ENCODE measurements at places on chromosomes 1 and 21.

DNA sequence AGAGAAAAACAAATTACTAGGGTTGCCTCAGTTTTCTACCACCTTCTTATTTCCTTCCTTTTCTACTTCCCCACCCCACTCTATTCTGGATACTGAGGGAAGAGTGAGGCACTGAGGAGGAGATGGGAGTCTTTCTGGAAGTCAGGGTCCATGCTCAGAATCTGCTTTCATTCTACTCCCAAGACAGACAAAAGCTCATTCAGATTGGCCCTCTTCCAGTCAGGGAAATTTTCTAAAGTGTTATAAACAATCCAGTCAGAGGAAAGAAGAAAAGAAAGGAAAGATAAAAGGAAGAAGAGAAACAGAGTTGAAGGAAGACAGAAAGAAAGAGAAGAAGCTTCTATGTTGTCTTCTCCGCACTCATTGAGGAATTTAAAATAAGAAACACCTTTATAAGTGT is 228.6 kb downstream of the COP1 start:
- DNase-seq: no peak

DNA sequence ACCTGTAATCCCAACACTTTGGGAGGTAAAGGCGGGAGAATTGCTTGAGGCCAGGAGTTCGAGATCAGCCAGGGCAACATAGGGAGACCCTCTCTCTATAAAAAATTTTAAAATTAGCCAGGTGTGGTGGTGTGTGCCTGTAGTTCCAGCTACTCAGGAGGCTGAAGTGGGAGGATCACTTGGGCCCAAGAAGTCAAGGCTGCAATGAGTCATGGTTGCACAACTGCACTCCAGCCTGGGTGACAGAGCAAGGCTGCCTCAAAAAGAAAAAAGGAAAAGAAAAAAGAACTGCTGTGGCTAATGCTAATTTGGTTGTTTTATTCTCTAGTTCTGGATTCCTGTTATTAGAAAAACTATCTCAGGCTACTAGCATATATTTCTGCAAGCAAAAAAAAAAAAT is 29.8 kb downstream of the DBT start:
- DNase-seq: no peak

DNA sequence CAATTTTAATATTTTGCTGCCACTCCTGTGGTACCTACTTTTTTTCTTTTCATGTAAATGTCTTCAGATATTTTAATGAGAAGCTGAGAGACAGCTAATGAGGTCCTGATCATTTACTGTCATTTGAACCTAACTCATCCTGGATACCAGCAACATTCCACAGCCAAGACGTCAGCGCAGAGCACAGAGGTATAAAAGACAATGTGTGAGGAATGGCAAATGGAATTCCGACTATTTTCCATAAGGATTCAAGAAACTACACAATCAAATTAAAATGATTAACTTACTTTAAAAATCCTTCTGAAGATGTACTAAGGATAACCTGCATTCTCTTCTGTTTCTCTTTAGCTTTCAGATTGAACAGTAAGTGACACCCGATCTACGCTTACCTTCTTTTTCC is 38.8 kb downstream of the HEATR1 start:
- no peak for DNase-seq

DNA sequence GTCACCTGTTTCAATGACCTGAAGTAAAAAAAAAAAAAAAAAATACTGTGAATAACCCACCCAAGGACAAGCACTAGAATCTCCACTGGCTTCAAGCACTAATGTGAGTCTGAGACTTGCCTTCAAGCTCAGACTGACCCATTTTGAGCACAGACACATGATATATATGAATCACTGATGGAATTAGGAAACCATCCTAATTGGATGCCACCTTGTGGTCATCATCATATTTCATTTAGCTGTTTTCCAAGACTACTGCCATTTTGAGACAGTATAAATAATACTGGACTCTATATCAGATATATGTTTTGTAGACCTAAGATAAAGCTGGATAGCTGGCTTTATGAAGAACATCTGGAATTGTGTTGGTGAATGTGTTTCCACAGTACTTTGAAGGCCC is 1232.0 kb downstream of the KCNT2 start:
- no peak for DNase-seq

DNA sequence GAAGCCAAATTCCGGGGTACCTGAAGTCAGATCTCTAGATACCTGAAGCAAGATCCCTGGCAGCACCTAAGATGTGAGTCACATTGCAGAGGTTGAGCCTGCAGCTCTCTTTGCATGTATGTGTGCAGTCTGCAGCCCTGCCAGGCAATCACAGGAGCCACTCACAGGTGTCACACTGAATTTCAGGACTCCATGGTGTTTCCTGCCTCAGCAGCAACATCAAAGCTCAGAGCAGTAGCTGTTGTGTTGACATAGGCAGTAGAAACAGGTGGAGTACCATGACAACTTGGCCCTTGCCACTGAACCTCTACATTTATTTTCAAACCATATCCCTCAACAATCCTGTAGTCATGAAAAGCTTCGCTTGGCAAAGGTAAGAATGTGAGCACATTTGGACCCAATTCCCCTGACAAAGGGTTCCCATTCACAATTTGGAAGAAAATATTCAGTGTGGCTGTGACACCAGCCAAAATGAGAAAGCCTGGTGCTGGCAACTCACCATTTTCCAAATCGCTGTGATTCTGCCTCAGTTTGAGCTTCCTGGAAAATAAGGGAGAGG is 419.8 kb upstream of the NFIA start:
- DNase-seq: no peak

- DNase-seq: no peak
Measured at GRCh38 chr1:203590603-203591002, 36.0 kb upstream of the ATP2B4 start.

DNA sequence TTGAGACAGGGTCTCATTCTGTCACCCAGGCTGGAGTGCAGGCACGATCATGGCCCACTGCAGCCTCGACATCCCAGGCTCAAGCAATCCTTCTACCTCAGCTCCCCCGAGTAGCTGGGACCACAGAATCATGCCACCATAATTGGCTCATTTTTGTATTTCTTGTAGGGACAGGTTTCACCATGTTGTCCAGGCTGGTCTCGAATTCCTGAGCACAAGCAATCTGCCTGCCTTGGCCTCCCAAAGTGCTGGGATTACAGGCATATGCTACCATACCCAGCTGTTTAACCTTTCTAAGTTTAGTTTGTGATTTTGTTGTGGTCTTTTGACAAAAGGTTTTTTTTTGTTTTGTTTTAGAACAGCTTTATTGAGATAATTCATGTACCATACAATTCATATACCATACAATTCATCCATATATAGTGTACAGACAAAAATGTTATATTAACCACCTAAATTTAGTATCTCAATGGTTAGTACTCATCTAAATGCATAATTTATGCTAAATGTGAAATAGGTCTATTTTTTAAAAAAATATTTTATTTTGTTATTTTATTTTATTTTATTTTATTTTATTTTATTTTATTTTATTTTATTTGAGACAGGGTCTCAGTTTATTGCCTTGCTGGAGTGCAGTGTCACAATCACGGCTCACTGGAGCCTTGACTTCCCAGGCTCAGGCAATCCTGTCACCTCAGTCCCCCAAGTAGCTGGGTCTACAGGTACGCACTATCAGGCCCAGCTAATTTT is 8.9 kb downstream of the ZMPSTE24 start:
- DNase-seq: no peak

DNA sequence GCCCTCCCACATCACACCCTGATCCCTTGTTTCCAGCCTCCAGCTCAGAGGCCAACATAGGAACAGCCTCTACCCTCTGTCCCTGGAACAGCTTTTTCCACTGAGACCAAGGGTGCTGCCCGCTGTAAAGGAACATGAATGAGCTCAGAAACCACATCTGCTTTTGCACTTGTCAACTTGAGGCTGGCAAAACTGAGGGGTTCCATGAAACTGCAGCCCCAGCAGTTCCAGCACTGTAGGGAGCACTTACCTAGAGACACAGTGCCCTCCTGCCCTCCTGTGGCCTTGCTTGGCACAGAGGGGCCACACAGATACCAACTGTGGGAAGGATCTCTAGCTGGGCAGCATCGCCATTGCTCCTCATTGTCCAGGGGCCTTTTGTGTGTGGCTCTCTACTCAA is 51.7 kb downstream of the ITPKB start:
- DNase-seq: no peak

DNA sequence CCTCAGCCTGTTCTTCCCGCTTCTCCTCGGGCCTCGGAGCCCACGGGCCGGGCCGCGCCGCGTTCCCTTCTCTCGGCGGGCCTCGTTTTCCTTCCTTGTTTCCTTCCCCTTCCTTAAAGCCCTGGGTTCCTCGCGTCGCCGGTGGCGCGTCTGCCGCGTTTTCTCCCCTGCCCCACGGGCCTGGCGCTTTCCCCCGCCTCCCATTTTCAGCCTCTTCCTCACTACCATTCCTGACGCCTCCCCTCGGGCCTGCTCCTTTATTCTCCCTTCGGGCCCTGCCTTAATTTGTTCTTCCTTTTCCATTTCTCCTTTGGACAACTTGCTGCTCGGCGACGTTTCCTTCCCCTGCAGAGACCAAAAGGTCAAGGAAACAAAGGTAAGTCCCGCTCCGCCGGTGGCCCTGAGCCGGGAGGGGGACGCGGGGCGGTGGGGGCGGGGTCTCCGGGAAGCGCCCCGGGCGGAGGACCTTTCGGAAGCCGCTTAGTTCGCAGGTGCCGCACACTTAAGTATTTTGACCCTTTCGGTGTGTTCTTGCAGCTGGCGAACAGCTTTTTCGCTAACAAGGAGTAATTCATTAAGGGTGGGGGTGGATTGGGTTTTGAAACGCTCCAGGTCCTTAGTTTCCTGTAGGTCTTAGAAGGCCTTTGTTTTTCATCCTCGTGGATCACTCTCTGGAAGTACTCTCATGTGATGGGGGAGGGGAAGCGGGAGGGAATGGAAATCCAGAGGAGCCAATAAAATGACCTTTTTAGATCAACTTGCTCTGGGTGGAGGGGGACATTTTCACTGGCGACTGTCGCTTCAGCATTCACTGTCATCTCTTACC is 780 bp downstream of the YTHDF2 start:
- DNase-seq: no peak

DNA sequence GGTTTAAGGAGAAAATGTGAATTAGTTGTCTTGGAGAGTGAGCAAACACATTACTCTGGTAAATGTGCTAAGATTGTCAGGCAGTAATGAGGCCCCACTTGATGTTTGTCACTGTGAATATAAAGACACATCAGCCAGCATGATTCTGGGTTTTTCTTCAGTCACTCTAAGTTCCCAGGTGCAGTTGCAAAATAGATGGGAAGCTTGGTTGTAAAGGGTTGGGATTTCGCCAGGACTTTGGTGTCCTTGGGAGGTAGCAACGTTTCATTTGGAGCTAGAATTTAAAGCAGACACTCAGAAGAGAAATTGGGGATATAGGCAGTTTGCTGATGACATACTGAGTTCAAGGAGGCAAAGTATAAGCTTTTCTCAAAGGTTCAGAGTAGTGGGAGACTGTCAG is 154.3 kb downstream of the MAST2 start:
- DNase-seq: no peak

DNA sequence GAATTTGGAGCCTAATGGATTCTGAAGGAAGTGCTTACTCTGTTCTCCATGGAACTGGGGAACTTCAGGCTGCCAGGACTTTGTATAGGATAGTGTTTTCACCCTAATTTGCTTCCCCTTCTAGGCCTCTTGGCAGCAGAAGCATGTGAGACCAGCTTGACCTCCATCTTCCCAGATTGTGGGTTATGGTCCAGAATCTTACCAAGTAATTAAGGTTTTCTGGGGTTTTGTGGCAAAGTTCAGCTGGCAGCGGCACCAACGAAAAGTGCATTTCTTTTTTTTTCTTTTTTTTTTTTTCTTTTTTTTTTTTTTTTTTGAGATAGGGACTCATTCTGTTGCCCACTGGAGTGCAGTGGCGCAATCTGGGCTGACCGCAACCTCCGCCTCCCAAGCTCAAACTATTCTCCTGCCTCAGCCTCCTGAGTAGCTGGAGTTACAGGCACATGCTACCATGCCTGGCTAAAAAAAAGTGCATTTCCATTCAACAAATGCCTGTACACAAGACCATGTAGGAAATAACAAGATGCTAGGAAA is 3.4 kb upstream of the BMP8A start:
- DNase-seq: no peak

DNA sequence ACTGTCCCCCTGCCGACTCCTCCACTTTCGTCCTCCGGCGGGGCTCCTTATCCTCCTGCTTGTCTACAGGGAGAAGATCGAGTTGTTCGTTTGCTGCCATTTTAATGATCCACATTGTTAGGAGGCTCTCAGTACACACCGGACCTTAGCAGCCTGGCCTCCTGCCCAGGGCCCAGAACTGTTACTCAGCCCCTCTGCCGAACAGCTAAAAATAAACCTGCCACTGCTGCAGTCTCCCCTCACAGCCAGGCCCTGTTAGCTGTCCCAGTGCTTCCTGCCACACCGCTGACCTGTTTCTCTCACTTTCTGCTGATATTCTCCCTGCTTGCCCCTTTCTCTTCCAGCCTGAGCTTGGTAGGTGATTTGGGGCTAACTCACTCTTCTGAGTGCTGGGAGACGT is 8.3 kb downstream of the MAPKAPK2 start:
- DNase-seq: no peak

DNA sequence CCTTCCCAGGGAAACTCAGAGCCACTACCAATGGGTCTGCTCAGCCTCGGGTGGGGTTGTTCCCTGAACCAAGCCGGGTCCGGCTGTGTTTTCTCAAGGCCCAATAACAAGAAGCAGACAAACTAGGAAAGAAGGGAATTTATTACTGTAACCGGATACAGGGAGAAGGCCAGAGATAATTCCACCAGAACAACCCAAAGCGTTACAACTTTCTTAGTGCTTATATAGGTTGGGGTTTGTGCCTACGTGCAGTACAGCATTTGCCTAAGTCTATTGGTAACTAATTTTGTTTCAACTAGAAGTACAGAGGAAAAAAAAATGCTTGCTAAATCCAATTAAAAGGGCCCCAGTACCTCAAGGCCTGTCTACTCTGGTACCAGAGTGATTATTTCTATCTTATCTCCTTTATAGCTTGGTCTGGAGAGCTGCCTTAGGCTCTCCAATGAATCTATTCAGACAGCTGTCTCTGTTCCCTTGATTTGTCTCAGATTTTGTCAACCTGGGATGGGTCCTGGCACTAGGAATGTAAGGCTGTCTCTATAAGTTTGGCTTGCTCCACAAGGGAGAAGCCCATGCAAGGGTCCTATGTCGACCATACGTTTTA is 57.3 kb upstream of the CCDC190 start:
- DNase-seq: no peak

GRCh38 chr1:3942416-3943122 is 42.5 kb upstream of the C1orf174 start:
- no peak for DNase-seq

Measured in NCI-H1436 treated with DMSO at 0.1 percent for 48 hours (cell line).